ENCODE measurements at places on chromosomes 6 and 20.

GRCh38 chr6:135451617-135452190, 45.8 kb downstream of the AHI1 start:
- peak; percentile 40 for DNase-seq

DNA sequence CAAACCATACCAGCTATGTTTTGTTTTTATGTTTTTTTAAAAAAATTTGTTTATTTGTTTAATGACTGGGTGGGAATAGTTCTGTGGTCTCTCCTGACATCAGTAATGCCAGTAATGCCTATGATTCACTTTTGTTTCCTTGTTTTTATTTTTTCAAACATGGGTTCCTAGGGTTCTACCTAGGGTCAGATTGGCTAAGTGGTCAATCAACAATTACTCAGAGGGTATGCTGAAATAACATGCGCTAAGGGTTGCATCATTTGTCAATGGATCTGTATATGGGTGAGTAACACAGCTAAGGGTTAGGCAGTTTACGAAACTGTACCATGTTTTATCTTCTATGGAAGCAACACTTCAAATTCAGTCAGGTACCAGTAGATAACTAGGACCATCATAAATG, 583.8 kb upstream of the GJE1 start:
- no peak for DNase-seq

DNA sequence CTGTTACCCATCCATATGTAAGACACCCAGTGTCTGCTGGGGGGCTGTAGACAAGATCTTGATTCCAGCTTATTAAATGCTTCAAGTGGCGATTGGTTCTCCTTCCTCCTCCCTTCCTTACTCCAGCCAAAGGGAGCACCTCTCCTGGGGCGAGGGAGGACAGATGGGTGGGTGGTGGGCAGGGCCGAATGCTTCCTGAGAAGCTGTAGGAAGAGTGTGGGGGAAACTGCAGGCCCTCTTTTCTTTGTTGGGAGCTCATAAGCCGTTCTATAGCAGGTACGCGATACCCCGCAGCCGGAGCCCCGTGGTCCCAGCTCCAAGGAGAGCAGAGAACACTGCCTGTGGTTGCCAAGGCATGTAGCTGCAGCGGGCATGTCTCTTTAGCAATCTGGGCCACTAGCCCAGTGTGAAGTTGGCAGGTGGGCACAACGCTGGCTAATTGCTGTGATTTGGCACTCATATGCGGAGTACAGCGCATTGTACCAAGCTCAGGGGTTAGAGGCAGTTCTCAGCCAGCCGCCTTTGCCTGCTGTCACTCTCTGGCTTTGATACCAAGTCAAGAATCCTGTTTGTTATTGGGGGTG, 14.7 kb upstream of the KCNG1 start:
- DNase-seq: no peak

- DNase-seq: no peak
Observed at GRCh38 chr20:62644802-62645496, 2.6 kb downstream of the SLCO4A1 start.

DNA sequence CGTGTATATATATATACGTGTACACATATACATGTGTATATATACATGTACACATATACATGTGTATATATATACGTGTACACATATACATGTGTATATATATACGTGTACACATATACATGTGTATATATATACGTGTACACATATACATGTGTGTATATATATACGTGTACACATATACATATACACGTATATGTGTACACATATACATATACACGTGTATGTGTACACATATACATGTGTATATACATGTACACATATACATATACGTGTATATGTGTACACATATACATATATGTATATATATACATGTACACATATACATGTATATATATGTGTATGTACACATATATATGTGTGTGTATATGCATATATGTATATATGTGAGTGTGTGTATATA, 317.2 kb downstream of the LAMA2 start:
- DNase-seq: no peak

- DNase-seq: no peak
Observed at GRCh38 chr20:8073024-8073832, 53.7 kb upstream of the TMX4 start.

DNA sequence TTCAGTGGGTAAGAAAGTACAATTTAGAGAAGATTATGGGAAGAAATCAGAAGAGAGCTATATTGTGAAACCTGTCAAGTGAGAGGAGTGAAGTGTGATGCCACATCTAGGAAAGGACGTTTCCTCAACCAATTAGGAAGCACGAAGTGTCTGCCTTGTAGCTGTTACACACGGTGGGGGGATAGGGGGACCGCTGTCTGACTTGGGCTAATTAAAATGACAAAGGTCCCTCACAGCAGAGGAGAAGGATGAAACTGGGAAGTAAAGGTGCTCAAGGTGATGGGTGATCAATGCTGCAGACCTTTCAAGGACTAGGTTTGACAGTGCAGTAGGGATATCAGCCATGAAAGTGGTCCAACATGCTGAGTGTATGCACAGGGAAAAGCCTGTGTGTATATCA, 181.1 kb upstream of the PRSS16 start:
- DNase-seq: no peak

DNA sequence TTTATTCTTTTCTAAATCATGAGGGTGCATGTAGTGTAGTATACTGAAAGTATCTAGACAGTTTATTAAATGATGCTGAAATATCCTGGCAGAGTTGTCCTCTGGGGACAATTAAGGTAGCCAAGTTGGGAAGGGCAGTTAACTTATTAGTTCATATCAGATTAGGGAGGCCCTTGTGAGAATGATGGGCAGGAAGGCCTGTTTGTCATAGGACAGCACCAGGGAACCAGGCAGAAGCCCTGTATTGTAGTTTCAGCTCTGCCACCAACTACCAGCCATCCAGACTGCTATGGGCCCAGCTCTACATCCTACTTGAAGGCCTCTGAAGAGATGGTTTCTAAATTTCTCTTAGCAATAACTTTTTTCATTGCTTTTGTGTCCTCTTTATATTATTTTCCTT, 4.0 kb downstream of the MYLIP start:
- DNase-seq: no peak

GRCh38 chr6:146470091-146470770, 73.4 kb upstream of the RAB32 start:
- no peak for DNase-seq

DNA sequence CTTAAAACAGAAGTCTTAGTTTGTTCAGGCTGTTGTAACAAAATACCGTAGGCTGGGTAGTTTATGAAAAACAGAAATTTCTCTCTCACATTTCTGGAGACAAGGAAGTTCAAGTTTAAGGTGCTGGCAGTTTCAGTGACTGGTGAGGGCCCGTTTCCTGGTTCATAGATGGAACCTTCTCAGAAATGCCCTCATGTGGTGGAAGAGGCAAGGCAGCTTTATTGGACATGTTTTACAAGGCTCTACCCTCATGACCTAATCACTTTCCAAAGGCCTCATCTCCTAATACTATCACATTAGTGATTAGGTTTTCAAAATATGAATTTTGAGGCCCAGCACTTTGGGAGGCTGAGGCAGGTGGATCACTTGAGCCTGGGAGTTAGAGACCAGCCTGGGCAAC, 2.4 kb downstream of the HEBP2 start:
- DNase-seq: no peak

DNA sequence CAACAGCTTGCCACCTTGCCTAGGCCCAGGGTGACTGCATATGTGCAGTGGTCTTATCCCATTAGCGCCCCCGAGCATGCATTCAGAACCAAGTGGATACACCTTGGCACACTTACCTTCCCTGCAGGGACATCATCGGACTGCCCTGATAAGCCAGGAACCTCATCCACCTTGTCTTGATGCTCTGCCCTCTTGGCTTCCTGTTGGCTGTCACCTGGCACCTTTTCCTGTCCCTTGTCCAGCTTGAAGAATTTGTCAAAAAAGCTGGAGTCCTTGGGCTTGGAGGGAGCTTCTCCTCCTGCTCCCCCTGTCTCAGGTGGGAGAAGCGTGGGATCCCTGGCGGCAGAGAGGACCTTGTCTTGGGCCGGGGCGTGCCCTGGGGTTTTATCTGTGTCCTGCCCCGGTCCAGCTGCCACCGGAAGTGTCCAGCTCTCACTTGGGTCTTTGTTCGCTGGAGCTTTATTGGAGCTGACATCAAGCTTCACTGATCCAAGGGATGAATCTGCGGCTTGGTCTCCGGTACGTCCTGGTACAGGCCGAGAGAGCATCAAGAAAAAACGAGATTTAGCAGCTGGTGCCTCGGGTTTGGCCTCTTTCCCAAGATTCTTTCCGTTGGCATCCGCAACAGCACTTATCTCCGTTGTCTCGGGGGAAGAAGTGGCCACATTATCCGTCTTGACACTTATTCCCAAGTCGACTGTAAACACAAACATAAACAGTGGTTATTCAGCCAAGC, 42.0 kb downstream of the BCAS1 start:
- no peak for DNase-seq

- no peak for DNase-seq
Observed at GRCh38 chr6:167697316-167697715, 129.4 kb upstream of the AFDN start.

GRCh38 chr6:10733863-10734262, 11.0 kb downstream of the TMEM14C start:
- DNase-seq: no peak

- DNase-seq: no peak
Observed at GRCh38 chr6:27149150-27149549, 98.4 kb upstream of the PRSS16 start.

DNA sequence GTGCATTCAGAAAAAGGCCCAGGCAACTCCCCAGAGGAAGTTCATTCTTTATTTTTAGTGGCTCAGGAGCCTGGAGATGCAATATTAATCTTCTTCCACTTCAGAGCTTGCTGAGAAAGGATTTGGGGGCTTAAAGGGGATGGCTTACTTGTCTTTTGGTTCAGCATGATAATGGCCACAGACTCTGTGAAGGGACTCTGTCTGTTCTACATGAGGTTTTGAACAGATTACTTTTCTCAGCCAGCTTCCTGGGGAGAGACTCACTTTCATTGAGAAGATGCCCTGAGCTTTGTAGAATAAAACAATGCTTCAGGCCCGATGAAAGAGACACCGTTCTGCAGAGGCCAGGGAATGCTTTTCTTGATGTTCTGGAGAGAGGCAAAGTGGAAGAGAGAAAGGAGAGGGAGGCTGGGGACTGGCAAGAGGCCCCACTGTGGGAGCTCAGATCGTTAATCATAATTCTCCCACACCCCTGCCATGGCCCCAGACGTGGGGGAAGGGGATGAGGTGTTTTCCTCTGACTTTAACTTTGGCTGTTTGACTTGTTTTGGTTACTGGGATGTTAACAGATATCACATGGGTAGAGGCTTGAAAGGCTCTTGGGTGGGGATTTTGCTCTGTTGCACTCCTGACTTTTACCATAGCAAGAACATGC, 19.1 kb downstream of the SCP2D1 start:
- DNase-seq: no peak

- DNase-seq: no peak
Observed at GRCh38 chr6:110055387-110055735, 77.2 kb downstream of the GPR6 start.

DNA sequence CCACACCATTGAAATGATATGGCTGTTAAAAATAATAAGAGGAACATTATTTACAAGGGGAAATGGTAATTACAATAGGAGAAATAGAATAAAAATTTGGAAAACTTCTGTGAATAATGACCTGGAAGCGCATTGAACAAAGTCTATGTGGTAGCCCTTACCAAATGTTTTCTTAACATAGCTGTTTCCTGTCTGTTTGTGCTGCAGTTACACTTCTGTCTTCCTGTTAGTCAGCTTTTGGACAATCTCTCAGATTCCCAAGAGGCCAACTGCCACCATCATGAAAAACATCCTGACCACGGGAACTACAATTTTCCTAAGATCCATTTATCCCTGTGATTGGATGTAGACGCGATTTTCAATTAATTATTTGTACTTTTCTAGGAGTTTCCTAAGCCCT, 754.4 kb upstream of the MARCKS start:
- DNase-seq: no peak

DNA sequence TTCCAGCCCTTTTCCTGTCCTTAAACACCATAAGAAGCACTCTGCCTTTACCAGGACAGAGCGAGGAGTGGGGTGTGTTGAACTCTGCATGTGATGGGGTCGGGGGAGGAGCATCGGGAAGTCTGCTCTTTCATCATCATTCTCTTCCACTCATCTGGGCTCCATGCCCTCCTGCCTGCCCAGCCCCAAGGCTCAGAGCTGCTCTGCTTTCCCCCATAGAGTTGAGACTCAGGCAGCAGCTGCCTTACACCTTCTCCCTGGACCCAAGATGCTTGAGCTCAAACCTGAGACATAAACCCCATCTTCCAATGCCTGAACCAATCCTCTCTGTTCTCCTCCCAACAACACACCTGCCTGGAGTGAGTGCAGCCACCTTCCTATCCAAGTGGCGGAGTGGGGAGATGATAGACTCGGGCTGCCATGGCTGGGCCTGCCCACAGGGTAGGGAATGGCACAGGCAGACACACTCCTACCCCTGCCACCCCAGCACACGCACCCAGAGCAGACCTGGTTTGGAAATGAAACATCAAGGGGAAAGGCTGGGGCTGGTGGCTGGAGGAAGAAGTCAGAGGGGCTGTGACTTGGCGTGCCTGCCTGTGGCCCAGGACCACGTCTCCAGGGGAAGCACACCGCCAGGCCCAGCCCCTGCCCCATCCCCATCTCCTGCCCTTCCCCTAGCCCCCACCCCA, 28.4 kb downstream of the TFEB start:
- DNase-seq: no peak

GRCh38 chr20:57818418-57819181, 108.8 kb upstream of the PMEPA1 start:
- no peak for DNase-seq

DNA sequence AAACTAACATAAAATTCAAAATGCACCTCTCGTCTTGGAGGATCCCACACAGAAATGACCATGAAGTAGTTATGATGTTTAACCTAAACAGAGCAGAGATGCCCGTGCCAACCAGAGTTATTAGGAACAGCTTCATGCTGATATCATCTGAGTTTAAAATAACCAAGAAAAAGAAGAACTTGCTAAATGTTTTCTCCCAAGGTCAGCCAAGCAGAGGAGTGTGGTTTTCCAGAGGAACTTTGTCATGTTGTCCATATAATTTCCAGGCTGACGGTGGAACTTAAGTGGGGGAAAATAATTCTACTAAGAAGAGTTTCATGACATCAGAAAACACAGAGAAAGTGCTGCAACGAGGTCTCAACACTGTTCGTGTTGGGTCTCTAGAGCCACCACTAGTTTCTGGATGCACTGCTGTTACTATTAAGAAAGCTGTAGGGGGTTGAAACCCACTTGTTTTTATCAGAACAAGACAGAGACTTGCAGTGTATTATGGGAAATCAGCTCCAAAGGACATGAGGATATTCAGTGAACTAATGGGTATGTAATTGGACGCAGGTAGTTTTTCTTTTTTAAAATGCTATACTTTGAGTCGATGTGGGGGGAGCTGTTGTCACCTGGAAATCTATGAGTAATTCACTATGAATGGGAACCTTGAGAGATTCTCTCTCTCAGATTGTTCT, 5.2 kb downstream of the AGPAT4 start:
- no peak for DNase-seq

- DNase-seq: no peak
Observed at GRCh38 chr6:11727998-11728961, 50.3 kb downstream of the ADTRP start.

DNA sequence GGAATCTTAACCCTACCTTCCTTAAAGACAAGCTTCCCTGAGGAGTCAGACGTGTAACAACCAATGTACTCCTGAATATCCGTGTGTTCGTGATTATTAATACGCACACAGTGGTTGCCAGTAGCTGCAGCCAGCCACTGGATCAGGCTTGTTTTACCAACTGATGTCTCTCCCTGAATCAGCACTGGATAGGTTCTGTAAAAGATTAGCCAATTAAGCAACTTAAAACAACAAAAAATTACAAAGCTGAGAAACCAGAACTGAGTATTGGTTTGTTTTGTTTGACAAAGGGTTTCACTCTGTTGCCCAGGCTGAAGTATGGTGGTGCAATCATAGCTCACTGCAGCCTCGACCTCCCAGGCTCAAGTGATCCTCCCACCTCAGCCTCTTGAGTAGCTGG, 69.3 kb downstream of the MDN1 start:
- no peak for DNase-seq
